ENCODE measurements at places on chromosomes 12 and 14.
A peak's percentile ranks its signal among the peaks of the same experiment; 100 is the strongest.

DNA sequence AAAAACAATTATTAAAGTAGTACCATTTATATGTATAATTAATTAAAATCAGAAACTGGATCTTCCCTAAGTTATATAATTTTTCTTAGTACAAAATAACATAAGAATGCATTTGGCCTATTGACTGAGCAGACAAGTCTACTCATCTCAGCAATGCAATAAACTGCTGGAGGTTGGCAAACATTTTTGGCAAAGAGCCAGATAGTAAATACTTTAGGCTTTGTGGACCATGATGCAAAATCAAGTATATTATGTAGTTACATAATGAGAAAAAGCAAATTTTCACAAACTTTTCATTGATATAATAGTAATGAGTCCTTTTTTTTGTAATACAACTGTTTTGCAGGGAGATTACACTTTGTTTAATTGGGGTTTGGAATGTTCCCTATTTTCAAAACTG lies 30.9 kb downstream of the ERGIC2 start:
- no peak for DNase-seq

- no peak for DNase-seq
These were observed 330.3 kb downstream of the TMTC2 start for GRCh38 chr12:83016991-83017390.

DNA sequence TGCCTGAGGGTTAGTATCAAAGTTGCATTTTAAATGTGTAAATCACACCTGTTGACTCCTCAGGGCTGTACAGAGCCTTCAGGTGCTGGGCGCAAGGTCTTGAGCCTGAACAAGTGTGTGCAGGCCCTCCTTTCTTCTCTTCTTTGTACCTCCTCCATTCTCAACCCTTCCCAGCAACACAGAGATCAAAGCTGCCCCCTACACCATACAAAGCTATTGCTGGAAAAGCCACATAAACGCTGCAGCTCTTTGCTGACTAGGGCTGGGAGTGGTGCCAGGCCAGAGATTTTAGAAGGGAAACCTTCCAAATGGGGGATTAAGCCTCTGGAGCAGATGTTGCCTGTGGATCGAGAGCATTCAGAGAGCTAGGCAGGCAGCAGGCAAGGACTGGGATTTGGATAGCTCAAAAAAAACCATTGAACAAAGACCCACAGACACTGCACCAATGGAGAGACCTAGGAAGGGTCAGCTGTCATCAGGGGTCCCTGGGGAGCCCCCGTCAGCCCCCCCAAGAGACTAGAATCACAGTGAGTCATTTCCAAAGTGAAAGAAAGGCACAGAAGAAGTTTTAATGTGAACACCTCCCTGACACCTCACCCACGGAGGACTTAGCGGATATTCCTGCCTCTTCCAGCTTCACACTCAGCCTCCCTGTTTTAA lies 18.2 kb upstream of the SUSD6 start:
- no peak for DNase-seq

DNA sequence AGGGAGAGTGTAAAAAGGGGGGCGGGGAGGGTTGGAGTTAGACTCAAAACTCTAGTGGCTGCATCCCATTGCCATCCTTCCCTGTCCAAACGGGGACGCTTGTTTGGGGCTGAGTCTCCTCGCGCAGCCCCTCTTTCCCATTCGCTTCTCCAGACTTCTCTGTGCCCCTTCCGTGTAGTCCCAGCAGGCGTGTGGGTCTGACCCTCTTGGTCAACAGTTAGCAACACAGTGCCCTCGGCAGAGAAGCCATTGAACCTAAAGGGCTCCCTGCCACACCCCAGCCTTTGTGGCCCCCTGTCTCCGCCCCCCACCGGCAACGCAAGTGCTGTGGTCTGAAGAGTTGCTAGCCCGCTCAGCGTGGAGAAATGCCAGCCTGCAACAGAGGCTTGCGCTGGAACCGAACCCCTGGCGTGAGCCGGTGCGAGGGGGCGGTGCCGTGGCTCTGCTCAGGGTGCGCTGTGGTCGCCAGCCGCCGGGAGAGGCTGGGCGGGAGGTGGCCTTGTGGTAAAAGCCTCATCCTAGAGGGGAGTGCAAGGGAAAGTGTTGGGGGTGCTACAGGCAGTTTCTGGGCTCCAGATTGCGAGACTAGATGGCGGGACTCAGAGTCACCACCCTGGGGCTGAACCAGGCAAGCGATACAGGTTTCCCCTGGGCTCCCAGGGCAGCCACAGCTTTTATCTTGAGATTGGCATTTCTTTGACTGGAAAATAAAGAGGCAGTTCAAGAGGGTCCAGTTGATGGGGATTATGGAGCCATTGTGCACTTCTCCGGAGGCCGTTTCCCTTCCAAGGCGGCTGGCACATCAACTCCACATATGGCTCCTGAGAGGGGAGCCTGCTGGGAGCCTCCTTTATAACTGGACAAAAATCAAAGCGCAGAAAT lies 2.1 kb downstream of the PLXNC1 start:
- DNase-seq, result peak; percentile 27

GRCh38 chr14:90193925-90194324 lies 62.4 kb upstream of the PSMC1 start:
- no peak for DNase-seq

GRCh38 chr14:102373110-102373509 lies 10.4 kb downstream of the TECPR2 start:
- no peak for DNase-seq

GRCh38 chr14:99955826-99956455 lies 109.3 kb upstream of the EVL start:
- DNase-seq, result no peak

DNA sequence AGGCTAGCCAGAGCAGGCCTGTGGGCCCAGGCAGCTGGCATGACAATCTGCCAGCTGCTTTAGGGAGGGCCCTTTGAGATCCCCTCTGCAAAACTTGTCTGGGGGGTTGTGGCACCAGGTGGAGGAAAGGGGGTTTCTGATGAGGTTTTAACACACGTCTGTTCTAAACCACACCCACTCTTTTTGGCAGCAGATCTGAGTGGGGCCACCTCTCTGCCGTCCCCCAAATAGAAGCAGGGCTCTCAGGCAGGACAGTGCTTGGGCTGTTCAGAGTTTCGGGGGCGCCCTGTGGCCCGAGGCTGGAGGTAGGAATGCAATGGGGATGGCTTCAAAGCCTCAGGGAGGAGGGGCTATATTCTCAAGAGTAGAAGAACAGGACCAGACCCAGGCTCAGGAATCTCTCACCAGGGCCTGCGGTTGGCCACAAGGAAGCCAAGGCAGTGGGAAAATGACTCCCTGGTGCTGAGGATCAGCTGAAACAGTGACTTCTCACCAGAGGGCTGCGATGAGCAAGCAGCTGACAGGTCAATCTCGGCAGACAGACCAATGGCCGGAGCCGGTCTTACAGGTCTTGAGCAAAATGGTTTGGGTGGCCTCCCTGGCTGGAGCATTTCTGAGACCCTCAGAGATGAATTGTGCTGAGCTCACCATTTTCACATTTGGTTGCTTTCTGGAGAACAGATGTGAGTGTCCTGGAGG lies 1.5 kb upstream of the KRT5 start:
- DNase-seq, result no peak

All from stimulated activated CD4-positive, alpha-beta T cell treated with anti-CD3 and anti-CD28 coated beads, Interleukin-15, amount 100 ng/mL, for 1 hour (primary cell).